ENCODE measurements at places on chromosomes 1 and 21.
A peak's percentile ranks its signal among the peaks of the same experiment; 100 is the strongest.

- no peak for DNase-seq
These were observed 859 bp downstream of the NFASC start for GRCh38 chr1:204871405-204872037.

DNA sequence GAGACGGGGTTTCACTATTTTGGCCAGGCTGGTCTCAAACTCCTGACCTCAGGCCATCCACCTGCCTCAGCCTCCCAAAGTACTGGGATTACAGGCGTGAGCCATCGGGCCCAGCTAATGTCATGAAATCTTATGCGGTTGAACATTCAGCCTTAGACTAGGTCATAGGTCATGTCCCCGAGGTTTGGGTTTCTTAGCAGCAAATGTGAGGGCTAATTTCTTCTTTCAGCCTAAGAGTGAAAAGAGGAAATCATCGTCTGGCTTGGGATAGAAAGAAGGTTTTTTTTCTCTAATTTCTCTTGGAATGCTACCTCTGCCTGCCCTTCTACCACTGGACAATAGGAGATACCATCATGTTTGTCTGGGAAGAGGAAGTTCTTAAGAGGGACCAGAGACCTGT is 18.0 kb upstream of the PIK3CD start:
- DNase-seq, result no peak

- no peak for DNase-seq
These were observed 139.9 kb downstream of the TPR start for GRCh38 chr1:186234976-186235686.

DNA sequence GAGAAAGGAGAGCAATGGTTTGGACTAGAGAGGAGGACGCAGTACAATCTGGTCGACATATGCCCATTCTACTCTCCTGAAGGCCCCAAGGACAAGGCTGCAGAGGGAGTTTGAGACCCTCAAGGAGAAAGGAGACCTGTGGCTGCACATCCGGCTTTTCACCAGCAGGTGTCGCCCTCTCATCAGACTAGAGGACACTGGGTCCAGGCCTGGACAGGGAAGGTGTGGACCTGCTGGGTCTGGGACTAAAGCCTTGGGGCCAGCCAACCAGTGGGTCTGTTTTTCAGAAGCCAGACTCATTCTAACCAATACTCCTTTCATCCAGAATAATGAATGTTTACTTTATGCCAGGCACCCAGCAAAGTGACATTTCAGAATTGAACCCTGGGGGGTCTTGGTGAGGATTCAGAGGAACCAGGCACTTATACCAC is 5.0 kb downstream of the SRARP start:
- DNase-seq, result peak; percentile 66

- no peak for DNase-seq
These were observed 190.5 kb upstream of the C1orf105 start for GRCh38 chr1:172229942-172230341.

DNA sequence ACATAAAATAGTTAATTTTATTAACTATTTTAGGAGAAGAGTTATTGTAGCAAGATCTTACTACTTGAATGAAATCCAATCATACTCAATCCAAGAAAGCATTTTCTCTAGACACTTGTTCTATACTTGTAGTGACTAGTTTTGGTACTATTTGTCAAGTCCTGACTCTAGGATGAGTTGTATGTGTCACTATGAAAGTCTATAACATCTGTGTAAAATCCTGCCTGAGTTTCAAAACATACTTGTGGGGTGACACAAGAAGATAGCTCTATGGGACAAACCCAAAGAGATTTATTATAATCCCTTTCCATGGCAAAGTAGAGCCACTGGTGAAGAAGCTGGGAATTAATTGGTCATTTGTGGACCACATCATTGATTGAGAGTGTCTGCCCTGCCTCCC is 1042.2 kb upstream of the ADGRL4 start:
- DNase-seq, result peak; percentile 17

GRCh38 chr1:223087291-223088255 is 55.5 kb downstream of the TLR5 start:
- DNase-seq, result no peak

GRCh38 chr1:167909691-167910180 is 4.2 kb downstream of the ADCY10 start:
- no peak for DNase-seq

Data from fibroblast of mammary gland (primary cell).